ENCODE measurements at places on chromosomes 11 and 22. TPM values are rescaled to one million over a fixed set of nuclear protein-coding genes. Genes with fewer than 3 reads are reported as not detected.

DNA sequence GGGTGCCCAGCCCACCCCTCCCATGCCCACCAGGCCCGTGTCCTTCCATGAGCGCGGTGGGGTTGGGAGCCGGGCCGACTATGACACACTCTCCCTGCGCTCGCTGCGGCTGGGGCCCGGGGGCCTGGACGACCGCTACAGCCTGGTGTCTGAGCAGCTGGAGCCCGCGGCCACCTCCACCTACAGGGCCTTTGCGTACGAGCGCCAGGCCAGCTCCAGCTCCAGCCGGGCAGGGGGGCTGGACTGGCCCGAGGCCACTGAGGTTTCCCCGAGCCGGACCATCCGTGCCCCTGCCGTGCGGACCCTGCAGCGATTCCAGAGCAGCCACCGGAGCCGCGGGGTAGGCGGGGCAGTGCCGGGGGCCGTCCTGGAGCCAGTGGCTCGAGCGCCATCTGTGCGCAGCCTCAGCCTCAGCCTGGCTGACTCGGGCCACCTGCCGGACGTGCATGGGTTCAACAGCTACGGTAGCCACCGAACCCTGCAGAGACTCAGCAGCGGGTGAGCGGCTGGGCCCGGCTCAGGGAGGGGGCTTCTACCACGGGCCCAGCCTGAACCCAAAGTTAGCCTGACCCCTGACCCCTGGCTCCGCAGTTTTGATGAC lies 3.0 kb downstream of the PKP3 start:
- no peak for DNase-seq

The OR5P2 gene
- total RNA-seq, result not detected

- no peak for DNase-seq
Measured at GRCh38 chr11:47607380-47607779, 13.2 kb upstream of the C1QTNF4 start.

DNA sequence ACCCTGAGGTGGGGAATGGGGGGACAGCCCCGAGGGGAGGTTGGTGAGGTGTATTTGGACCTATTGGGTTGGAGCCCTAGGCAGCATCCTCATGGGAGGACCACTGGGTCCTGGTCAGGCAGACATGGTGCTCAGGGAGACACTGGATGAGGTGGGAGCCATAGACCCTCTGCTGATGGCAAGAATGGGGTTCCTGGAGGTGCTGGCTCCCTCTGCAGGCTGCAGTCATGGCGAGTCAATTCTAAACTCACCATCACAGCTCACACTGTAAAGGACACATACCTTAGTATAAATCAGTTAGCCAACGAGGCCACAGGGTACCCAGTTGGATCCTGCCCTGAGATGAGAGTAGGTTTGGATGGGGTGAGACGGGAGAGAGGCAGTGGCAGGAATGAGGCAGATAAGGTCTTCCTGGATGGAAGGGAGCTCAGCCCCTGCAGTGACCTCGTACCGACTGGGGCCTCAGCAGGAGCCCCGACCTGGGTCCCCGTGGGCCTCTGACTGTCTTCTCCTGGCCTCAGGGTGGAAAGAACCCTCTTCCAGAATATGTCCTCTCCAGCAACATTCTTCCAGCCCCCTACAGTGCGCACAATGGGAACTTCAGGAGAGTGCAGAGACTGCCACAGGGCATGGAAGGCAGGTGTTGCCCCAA lies 1.7 kb upstream of the GAB4 start:
- no peak for DNase-seq

The TEAD1 gene
- 21.4 TPM for total RNA-seq

GRCh38 chr11:116893906-116894305 lies 56.5 kb upstream of the APOA1 start:
- no peak for DNase-seq

The BAIAP2L2 gene
- total RNA-seq, result 0.66 TPM

GRCh38 chr11:70002433-70002832 lies 75.7 kb upstream of the ANO1 start:
- no peak for DNase-seq

GRCh38 chr11:4083198-4083597 lies 11.4 kb upstream of the RRM1 start:
- no peak for DNase-seq

DNA sequence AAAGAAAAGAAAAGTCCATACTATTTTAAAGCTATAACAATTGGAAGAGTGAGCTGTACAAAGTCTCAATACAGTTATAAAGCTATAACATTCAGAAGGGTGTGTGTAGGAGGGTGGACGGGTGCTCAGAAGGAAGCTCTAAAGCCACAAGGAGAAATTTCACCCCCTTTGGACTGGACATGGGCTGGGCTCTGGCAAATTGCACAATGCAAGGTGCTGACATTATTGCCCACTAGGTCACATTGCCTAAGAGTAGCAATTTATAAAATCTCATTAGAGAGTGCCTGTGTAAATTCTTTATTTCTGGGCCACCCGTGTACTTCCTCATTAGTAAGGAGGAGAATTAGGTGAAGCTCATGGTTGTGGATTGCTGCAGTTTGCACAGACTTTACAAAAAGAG lies 5.7 kb upstream of the APOBEC3A start:
- no peak for DNase-seq

The APLP2 gene
- total RNA-seq, result 64.2 TPM

DNA sequence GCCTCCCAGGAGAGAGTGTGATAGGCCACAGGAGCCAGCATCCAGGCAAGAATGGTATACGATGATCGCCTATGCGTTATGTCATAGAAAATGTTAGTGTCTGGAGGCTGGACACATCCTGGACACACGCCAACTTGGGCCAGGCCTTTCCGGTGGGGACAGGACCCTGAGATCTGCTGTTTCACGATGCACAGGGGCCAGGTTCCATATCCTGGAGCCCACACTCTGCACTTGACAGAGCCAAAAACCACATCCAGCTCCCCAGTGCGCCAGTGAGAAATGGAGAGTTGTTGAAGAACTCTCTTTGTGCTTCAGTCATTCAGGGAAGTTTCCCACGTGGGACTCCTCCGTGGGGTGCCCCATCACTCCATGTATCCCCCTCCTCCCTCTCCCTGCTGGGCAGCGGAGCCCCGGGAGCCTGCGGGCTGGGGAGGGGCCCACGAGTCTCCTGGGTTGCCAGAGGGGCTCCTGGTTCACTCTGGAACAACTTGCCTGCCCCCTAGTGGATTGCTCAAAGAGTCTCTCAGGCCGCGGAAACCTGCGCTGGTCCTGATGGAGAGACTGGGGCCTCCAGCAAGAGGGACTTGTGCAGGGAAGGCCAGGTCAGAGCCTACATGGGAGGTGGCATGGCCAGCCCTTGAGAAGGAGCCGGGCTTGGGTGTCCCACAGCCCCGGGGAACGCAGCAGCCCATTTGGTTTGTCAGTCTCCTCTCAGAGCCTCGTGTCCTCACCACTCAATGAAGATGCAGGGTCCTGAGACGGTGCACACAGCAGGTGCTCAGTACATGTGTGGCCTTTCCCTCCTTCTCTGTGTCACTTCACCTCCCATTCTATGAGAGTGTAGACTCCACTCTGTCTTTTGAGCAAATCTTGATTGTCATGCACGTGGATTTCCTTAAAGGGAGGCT lies 10.2 kb upstream of the LRRC32 start:
- DNase-seq, result peak; percentile 49

The TRIM77 gene
- not detected for total RNA-seq

DNA sequence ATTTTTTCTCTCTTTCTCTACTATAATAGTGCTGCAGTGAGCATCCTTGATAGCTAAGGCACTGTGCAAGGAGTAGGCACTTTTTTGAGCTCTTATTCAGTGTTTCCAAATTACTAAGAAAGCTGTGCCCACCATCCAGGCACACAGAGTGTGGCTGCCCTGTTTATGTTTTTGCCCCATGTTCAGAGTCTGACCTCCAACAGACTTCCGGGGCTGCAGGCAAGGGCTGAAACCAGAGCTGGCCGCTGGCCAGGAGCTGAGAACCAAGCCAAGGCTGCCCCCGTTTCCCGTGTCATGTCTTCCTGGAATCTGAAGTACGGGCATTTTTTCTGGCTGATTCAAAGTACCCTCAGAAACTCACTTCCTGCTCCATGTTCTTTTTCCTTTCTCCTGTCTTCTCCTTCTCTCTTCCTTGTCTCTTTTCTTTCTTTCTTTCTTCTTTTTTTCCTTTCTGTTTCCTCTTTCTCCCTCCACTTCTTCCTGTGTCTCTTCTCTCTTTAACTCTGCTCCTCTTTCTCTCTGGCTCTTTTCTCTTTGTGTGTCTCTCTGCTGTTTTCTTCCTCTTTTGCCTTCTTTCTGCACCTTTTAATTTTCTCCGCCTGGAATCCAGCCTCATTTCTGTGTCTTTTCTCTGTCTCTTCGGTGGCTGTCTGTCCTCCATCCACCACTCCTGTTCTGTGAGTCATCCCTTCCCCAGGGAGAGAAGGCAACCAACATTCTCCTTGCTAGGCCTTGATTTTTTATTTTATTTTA lies 17.0 kb upstream of the KCTD14 start:
- DNase-seq, result peak; percentile 71

DNA sequence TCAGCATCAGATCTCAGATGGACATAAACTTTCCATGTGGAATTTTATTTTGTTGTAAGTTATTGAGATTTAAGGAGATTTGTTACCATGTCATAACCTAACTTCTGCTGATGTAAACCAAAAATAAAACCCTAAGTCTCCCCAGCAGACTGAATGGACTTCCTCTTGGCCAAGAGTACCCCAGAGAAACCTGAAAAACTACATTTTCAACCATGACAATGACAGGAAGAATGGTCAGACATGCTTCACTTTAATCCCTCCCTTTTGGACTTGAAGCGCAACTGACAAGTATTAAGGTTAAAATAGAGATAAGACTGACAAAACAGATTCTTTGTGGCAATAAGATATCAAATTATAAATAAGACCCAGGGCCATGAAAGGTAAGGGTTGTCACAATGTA lies 579.7 kb upstream of the RAG2 start:
- no peak for DNase-seq

DNA sequence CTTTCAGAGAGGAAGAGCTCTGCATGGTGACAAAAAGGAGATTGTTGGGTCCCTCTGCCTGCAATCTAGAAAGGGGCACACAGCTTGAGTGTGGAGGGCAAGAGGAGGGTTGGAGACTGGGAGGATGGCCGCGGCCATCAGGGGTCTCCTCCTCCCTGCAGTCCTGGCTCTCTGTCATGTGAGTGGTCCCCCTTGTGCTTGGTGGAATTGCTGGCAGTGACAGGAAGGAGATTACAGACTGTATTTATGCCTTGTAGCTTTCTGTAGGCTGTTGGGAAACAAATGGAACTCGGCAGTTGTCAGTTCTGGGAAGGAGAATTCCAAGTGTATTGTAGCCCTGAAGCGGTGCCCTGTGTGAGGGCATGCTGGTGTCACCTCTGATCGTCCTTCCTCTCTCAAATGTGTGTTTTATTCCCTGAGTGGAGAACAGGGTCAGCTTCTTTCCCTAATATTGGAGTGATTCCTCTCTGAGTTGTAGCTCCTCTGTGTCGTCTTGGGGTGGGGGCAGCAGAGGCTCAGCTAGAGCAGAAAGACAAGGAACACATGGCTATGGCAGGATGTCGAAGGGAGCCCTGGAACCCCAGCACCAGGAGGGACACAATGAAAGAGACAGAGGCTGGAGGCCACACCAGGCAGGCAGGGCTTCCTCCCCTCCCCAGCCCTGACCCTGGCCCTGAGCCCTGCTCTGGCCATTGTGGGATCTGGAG lies 163.1 kb downstream of the PKNOX2 start:
- DNase-seq, result no peak

GRCh38 chr11:34358258-34358727 lies 483 bp upstream of the ABTB2 start:
- peak; percentile 62 for DNase-seq

DNA sequence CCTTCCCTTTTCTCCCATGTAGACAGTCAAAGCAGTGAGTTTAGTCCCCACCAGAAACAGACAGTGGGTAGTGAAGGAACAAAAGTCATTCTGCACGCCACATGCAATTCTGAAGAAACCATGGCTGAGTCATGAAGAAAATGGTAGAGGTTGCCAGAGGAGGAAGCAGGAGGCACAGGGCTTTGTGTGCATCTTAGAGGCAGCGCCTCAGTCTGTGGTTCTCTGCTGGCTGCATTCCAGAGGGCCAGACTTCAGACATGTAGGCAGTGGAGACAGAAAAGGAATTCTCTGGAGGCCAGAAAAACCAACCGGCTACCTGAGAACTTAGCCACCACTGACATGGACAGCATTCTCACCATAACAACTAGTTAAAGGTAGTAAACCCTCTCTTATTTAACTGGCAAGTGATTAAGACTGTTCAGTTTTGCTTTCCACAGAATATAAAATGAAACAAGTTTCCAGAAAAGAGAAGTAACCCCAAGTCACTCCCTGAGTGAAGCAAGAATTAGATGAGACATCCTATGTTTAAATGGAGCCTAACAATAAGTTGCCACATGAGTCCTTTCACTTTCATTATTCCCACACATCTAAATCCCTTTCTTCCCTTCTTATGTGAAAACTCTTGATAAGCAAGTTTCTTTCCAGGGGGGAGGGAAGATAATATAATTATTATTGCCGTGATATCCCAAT lies 556.1 kb downstream of the SOX6 start:
- DNase-seq, result no peak
